ENCODE measurements at places on chromosomes 5 and 9.

GRCh38 chr5:103128202-103128601 is 8.1 kb downstream of the PPIP5K2 start:
- no peak for DNase-seq

DNA sequence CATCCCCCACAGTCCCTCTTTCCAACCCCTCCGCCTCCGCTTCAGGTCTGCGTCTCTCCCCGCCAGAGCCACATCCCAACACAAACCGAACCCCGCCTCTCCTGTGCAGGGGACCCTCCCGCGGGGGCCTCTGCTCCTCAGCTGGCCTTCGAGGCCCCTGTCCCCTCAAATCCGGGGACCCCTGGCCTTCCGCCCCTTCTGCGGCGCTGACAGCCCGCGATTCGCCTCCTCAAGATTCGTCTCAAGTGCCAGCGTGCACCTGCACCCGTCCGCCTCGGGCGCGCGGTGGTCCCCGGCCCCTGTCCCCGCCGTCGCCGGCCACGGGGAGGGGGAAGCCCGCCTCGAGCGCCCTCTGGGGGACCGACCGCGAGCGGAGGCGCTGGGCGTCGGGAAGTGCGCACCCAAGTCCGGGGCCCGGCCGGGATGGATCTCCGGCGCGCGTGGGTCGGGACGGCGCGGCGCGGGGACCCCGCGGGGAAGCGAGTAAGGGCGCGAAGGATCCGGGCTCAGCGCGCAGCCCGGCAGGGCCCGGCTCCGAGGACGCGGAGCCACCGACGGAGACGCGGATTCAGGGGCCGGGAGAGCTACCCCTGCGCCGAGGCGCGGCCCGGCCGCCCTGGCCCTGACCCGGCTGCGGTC is 623 bp downstream of the FLT4 start:
- no peak for DNase-seq

DNA sequence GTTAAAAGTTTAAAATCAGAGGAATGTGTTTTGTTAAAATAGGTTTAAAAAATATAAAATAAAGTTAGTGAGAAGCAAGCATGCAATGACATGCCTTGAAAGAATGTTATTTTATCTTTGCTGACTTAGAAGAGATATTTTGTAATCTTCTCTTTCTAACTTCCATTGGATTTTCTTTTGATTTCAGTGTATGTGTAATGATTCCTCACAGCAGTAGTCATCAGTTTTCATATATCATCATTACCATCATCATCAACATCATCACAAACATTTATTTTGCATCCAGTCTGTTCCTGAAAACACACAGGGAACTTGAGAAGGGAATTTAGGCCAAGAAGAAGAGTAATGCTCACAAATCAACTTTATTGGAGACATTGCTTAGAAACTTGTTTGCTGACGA is 699.6 kb downstream of the TAF11L14 start:
- no peak for DNase-seq

DNA sequence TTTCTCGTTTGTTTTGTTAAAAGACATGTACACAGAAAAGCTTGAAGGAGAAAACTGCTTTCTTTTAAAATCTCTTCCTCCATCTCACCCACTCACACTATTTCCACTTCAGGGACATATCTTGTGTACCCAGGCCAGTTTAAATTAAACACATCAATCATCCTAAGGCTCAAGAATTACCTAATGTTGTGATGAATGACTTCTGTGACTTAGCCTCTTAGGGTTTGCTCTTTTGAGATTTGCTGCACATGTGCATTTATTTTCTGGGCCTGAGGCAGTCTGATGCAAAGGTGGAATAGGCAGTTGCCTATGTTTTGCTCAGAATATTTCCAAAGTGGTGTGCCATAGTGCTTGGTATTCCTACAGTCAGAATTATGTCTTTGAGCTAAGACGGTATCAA is 439.9 kb upstream of the CHD1 start:
- DNase-seq, result no peak

DNA sequence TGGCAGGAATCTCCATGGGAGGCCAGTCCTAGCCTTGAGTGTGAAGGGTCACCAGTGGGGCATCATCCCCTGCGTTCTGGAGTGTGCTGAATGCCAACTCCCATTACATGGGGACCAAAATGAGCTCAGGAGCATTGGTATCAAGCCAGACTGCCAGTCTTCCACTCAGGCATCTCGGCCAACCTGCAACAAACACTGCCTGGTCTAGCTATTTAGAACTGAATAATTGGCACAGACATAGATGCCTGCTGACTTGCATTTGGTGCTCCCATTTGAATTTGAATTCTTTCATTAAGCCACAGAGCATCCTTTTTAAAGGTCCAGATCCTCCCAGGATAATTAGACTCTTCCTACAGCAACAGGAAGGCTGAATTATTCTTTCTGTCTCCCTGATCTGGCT is 116.6 kb upstream of the ABCA1 start:
- no peak for DNase-seq

DNA sequence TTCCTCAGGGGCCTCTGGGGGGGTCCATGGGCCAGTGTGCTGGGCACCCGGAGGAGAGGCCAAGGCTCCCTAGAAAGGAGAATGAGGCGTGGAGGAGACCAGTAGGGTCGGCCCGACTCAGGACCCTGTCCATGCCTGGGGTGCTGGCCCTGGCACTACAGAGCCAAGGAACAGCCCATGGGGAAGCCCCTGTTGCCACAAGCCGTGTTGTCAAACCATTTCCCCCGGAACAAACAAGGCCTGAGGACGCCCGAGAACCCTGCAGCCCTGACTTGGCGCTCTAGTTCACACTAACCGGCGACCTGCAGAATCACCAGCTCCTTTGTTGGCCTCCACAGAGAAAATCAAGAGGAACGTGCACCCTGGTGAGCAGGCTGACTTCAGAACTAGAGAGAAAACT is 41.6 kb upstream of the SLC12A7 start:
- no peak for DNase-seq

DNA sequence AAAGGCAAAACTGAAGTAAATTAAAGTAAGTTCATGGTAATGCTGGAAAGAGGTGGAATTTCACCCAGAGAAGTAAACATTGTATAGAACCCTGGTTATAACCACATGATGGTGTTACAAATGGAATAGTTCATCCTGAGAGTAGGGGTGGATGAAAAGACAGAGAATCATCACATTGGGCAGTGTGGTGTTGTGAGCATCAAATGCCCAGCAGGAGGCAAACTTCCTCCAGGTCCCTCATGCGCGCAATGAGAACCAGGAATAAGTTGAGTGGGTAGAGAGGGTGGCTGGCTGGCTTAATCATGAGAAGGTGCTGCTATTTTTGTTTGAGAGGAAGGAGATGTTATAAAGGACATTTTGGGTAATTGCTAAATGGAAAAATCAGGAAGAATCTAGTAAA is 163.3 kb upstream of the HMHB1 start:
- no peak for DNase-seq

GRCh38 chr5:54480296-54480695 is 24.8 kb downstream of the HSPB3 start:
- no peak for DNase-seq

- DNase-seq, result no peak
Measured at GRCh38 chr9:121303456-121304451, 35.8 kb downstream of the GSN start.

DNA sequence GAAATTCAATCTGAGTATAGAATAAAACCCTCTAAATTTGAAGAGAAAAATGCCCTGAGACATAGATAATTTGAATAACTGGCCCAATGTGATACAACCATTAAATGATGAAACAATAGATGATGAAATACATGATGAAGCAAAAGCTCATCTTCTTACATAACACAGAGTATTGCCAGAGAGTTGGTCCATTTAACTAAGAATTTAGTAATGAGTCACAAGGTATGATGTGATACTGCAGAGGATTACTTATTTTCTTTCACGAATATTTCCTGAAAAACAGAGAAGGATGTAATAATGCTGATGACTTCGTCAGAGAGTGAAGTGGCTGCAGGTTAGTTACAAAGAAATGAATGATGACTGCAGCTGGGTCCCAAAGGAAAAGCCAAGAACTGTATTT is 379.3 kb downstream of the CDH12 start:
- no peak for DNase-seq

All from T follicular helper cell (primary cell).